ENCODE measurements at places on chromosomes 4 and X.
A peak's percentile ranks its signal among the peaks of the same experiment; 100 is the strongest.

DNA sequence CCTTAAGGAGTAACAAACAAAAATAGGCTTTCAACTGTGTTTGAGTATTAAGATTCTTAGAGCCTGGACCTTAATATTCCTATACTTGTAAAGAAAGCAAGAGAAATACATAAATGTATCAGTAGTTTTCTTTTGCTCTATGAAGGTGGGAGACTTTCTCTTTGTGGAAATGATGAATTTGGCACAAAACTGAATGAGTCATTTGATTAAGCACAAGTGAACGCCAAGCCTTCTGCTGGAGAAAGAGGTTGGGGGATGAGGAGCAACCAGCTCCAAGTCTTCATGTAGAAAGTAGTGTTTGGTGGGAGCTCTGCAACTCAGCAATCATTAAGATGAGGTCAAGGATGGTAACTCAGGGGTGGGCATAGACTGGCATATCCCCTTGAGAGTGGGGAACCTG, 49.6 kb downstream of the MEPE start:
- DNase-seq, result no peak

GRCh38 chrX:151713849-151714248, 2.0 kb upstream of the FATE1 start:
- DNase-seq, result peak; percentile 30

- DNase-seq, result no peak
These were observed 68.7 kb downstream of the ATG4A start for GRCh38 chrX:108160309-108160708.

- no peak for DNase-seq
These were observed 2268.1 kb downstream of the PCDH7 start for GRCh38 chr4:32988165-32988811.

GRCh38 chr4:149785696-149786431, 29.8 kb downstream of the IQCM start:
- no peak for DNase-seq

DNA sequence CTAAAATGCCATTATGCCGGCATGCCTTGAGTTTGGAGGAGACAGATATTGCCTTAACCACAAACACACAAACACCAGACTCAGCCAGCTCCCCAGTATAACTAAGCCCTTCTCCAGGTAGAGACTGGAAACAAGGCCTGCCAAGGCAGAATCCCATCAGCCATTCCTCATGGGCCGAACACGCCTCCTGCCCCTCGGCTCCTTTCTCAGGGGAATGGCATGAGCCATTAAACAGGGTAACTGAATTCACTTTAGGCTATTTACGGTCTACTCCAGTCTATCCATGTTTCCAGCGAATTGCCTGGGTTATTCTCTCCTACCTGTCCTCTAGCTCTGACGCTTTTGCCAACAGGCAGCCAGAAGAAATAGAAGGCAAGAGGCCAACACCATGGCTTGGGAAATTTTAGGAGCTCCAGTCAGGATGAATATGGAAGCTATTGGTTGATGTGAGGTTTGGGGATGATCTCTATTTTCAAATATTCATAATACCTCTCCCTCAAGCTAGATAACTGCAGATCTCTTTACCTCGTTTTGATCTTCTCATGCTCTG, 4.9 kb downstream of the SEL1L3 start:
- DNase-seq, result no peak

DNA sequence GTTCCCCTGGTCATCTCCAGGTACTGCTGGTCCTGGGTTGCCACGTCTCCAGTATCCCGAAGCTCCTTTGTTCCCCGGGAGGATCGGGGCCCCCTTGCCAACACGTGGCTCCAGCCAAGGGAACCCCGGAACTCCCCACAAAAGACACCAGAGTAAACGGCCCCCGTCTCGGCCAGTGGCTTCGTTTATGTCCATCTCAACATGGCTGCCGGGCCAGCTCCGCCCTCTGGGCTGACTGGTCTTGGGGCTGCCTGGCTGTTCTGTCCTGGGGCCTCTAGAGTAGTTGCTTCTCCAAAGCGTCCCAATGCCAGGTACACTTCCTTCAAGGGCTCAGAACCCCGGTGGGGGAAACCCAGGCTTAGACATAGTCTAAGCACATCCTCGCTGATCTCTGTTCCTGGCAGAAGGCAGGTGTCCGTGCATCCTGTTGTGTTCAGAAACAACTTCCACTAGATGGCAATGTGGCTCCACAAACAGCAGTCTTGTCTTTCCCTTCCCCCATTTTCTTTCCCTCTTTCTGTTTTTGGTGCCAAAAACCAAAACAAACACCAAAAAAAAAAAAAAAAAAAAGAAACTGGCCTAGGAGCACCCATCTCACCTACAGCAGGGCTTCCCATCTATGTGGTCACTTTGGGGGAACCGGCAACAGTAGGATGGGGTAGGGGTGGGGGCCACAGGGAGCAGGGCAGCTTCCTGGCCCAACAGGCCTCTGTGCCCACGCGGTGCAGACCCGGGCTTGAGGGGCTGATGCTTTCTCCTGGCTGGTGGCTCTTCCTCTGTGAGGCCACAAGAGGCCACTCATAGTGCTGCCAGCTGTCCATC, 35.3 kb downstream of the NBDY start:
- DNase-seq, result peak; percentile 83

DNA sequence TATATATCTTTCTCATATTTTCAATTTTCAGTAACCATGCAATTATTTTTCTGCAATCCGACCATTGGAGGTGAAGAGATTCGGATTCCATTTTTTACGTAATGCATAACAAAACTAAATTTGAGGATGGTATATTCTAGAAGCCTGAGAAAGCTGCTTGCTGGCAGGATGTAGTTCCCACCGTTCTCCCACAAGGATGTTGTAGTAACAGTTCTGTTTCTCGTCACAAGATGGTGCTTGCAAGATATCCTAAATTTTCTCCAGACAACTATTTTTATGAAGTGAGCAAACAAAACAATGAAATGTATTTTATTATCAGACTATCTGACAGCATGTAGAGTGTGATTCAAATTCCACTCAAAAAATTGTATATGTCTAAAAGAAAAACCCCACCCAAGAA, 10.7 kb downstream of the PWWP3B start:
- DNase-seq, result no peak

DNA sequence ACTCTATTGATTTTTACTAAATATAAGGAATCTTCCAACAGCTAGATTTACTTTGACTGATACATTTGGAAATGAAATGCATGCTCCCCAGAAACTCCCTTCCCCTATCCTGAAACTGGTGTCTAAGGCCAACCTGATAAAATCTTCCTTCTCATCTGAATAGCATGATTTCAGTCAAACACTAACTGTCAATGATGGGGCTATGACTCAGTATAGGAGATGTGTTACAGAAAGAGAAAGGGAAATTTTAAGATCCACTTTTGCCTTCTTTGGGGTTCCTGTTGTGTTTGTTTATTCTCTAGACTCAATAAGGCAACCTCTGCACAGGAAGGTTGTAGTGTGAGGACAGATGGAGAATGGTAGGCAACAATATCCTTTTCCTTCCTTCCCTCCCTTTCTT, 160.7 kb downstream of the MOSPD2 start:
- DNase-seq, result no peak

DNA sequence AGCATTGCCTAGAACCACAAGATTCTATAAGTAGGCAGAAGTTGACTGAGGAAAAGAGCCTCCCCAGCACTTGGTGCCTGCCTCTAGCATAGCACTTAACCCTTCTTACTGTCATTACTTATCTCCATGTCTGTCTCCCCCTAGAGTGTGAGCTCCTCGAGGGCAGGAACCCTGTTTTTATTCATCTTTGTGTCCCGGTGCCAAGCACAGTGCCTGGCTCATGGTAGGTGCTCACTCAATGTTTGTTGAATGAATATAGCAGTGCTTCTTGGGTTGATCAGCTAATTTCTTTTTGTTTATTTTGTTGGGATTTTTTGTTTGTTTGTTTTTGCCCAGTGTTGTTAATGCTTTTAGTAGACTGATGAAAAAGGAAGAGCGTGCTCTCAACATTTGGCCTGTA, 30.3 kb downstream of the KLF3 start:
- no peak for DNase-seq

- no peak for DNase-seq
These were observed 119.9 kb upstream of the HS3ST1 start for GRCh38 chr4:11548597-11549082.

GRCh38 chr4:80010316-80010715, 62.7 kb downstream of the ANTXR2 start:
- peak; percentile 40 for DNase-seq

Data from hematopoietic multipotent progenitor cell treated with erythropoietin and hydrocortisone succinate and interleukin-3 and kit ligand, for 6 days (in vitro differentiated cells).